Foreskin melanocyte (primary cell): ENCODE measurements at places on chromosomes 2 and 18.
A peak's percentile ranks its signal among the peaks of the same experiment; 100 is the strongest.

GRCh38 chr2:184765112-184765895, 167.0 kb downstream of the ZNF804A start:
- no peak for DNase-seq

DNA sequence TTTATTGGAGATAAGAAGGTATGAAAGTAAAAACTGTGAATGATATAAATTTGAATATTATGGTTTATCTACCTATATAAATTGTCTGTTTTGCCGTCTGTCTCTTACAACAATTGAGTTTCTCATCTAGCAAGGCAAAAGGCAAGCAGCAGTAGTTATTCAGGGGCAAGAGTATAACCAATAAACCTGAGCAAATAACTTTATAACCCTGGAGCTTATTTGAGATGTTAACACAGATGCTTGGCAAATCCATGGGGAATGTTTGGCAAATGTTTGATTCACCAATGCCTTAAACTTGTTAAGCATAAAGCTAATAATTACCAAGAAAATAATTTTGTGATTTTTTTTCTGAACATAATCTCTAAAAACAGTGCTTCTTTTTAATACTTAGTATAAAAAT, 9.9 kb upstream of the EPHA4 start:
- no peak for DNase-seq

DNA sequence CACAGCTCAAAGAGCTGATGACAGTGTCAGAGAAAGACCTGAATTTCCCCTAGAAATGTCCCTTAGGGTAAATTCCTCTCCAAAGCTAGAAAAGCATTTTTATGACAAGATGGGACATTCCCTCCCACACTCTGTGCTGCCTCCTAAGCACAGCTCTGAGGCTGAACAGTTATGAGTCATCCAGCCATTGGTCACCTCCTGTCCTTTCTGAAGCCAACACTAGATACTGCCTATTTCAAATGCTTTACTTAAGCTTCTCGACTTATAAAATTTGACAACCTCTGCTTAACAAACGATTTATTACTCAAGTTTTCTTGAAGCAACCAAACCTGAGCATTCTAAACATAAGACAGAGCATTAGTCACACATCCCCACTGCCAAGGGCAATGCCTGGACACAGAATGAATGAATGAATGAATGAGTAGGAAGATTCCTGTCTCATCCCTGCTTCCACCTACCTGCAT, 35.4 kb downstream of the B4GALT6 start:
- DNase-seq, result peak; percentile 78

GRCh38 chr18:27501671-27502070, 316.6 kb upstream of the CHST9 start:
- no peak for DNase-seq

GRCh38 chr18:57347784-57348183, 4.6 kb upstream of the ST8SIA3 start:
- DNase-seq, result no peak

DNA sequence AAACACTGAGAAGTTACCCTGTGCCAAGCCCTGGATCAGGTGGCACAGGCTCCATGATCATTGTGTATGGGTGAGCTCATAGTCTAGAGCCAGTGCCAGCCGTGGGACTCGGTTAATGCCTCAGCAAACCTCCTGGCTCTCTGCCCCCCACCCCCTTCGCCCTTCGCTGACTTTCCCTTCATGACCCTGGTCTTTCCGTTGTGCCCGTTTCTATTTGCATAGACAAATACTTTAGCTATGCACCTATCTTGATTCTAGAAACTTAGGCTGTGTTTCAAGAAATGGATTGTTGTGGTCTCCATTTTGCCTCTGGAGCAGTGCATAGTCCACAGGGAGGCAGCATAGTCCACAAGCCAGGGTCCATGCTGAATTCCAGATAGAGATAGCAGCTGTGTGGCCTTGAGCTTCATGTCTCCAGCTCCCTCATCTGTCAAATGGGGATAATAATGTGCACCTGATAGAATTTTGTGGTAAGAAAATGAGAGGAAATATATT, 44.8 kb upstream of the KDM3A start:
- DNase-seq, result no peak

- DNase-seq, result no peak
These were observed 312.4 kb upstream of the MEIS1 start for GRCh38 chr2:66122516-66122915.

DNA sequence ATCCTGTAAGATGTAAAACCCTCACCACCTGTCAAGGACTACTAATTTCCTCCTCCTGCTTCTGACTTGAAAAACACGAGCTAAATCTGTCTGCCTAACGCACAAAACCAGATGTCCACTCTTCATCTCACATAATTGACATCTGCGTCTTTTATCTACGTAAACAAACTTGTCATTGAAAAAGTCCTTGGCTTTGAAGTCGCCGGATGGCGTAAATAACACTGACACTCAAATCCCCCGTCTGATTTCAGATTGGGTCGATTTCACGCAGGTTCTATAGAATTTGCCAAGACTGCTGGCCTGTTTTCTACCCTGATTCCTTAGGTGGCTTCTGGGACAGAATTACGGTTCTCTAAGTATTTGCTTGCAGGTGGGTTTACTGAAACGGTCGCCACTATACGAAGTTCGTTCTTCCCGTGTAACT, 539 bp upstream of the MOB4 start:
- DNase-seq, result no peak

DNA sequence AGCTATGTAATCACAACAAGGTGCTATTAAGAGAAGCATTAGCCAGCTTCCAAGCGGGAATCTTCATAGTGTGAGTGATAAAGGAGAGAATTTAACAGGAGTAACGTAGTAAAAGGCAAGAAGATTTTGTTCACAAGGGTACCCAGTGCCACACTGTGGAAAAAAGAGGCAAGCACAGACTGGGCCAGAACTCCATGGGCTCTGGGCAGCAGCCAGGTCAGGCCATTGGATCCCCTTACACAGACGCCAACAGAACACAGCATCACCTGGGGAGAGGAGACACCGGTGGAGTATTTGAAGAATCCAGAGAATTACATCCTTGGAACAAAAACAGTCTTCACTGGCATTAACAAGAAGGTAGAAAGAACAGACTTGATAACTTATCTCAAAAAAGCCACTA, 21.2 kb downstream of the AMER3 start:
- DNase-seq, result no peak

GRCh38 chr2:239249048-239249447, 151.8 kb downstream of the HDAC4 start:
- DNase-seq, result no peak

- DNase-seq, result peak; percentile 57
These were observed 173.9 kb downstream of the FHOD3 start for GRCh38 chr18:36471393-36471792.

DNA sequence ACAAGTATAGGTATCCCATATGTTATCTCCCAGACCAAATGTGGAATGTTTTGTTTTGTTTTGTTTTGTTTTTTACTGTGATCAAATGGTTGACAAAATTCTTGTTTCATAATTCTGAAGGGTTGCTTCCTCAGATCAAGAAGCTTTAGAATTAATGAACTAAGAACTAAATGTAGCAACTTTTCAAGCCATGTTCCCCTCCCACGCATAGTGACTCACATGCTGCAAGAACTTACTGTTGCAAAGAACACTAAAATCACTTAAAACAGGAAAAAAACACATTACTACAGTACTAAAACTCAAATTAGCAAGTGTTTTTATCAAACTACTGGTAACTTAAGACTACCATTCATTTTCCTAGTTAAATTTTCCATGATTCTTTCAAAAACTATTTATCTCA, 30.6 kb downstream of the HNRNPLL start:
- peak; percentile 18 for DNase-seq

- no peak for DNase-seq
These were observed at the start of gene M1AP for GRCh38 chr2:74648009-74648443. Gene M1AP, minus strand, starts transcription at chr2:74648330. Its CDS starts 8,055 bp downstream, at chr2:74640275.

DNA sequence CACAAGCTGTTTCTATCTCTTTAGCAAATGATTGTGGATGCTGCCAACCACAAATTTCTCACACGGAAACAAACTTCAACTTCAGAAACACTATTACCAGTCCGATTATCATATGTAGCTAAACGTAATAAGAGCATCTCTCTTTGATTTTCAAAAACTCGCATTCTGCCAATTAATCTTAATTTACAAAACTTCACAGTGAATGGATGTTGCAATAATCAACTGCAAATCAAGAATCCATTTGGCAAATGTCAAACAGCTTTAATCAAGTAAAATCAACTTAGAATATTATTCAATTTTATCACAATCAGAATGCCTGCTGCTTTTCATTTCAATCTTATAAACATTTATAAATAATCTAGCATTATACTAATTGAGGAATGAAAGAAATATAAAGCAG, 54.2 kb downstream of the DTNB start:
- no peak for DNase-seq

DNA sequence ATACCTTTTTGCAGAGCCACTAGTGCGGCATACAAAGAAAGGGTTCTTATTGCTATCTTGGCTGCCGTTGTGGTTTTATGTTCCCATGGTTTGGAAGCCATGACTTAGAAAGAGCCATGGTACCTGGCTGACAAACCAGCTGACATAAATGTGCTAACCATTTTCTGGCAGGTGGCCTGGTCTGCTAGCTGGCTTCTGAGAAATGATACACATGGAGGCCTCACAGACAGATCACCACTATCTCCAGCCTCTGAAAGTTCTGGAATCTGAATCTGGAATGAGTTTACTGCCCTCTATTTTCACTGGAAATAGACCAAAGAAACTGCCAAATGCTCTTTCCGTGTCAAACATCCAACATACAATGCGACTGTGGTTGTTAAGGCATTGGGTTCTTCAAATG, 123.7 kb downstream of the QPCT start:
- DNase-seq, result no peak

- DNase-seq, result peak; percentile 76
These were observed 888.4 kb downstream of the TSN start for GRCh38 chr2:122643725-122644329.

DNA sequence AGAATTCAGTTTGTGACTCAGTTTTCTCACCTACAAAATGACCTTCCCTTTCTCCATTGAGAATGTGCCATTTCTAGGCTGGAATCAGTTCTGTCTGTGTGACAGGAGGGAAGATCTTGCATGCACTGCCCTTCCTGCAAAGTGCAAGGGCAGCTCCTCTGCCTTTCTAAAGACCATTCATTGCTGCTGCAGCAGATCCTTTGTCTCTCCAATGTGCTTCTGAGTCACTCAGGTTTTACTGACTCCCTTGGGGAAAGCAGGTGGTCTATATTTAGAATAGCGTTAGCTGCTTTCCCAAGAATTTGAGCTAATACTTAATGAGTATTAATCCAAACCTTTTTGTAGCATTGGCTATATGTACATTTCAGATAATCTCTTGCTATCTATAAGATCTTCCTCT, 62.5 kb downstream of the DAW1 start:
- no peak for DNase-seq

DNA sequence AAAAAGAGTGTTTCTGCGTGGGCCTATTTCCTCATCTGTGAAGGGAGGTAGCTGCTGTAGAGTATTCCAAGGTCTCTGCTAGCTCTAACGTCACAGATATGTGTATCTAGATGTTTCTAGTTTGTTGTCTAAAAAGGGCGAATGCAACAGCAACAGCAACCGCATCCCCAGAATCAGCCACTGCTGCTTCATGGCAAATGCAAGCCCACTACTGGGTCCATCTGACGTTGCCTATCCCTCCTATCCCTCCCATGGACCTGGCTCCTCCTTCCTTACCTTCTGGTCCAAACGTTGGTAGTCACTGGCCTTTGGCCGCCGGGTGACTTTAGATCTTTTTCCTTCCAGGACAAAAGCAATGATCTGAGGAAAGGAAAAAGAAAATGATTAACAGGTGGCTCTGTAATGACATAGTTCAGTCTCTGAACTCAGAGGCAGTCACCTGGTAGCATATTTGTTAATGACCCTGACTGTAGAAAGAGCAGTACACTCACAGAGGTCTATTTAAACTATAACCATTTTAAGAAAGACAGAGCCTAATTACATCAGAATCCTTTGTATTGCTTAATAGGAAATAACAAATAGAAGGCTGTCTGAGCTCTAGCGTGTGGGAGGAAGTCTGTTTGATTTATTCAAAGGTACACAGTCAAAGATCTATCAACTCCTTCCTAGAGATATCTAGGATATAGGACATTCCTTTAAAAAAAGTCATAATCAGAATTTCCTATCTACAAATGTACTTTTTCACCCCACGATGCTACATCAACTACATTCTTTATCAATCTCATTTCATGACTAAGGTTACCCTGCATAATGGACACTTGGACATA, 2.9 kb downstream of the TGOLN2 start:
- DNase-seq, result no peak

GRCh38 chr2:149006883-149007543, 31.5 kb upstream of the LYPD6B start:
- no peak for DNase-seq

- no peak for DNase-seq
These were observed 655.0 kb upstream of the CDH2 start for GRCh38 chr18:28831908-28832307.
